Neural cell (in vitro differentiated cells): ENCODE measurements at places on chromosomes 6 and 20. TPM values are rescaled to one million over a fixed set of nuclear protein-coding genes. Genes with fewer than 3 reads are reported as not detected.

The ID4 gene
- polyA plus RNA-seq, result 422 and 506 TPM in 2 replicates

The ZSCAN31 gene
- polyA plus RNA-seq, result 2.6 and 7.5 TPM in 2 replicates

The STX11 gene
- not detected in 2 replicates for polyA plus RNA-seq

The RPS21 gene
- polyA plus RNA-seq, result 1,158 and 1,633 TPM in 2 replicates

The CAGE1 gene
- polyA plus RNA-seq, result not detected in 2 replicates

The KCNQ2 gene
- polyA plus RNA-seq, result 84.7 and 88.8 TPM in 2 replicates

The SMLR1 gene
- polyA plus RNA-seq, result not detected in 2 replicates

The NAPB gene
- 126 and 133 TPM in 2 replicates for polyA plus RNA-seq

The DEFB132 gene
- not detected in 2 replicates for polyA plus RNA-seq

The HSPA12B gene
- polyA plus RNA-seq, result not detected in 2 replicates

The CST11 gene
- polyA plus RNA-seq, result not detected in 2 replicates

The C6orf141 gene
- polyA plus RNA-seq, result not detected in 2 replicates
